ENCODE measurements at places on chromosomes 5 and 9.

GRCh38 chr5:109718216-109718615 lies 28.5 kb downstream of the MAN2A1 start:
- no peak for DNase-seq

GRCh38 chr9:92455217-92455616 lies 27.1 kb downstream of the ASPN start:
- no peak for DNase-seq

GRCh38 chr5:157076558-157076957 lies 17.6 kb upstream of the HAVCR1 start:
- DNase-seq = no peak

- DNase-seq = no peak
Observed at GRCh38 chr9:84254972-84255371, 85.6 kb downstream of the SLC28A3 start.

DNA sequence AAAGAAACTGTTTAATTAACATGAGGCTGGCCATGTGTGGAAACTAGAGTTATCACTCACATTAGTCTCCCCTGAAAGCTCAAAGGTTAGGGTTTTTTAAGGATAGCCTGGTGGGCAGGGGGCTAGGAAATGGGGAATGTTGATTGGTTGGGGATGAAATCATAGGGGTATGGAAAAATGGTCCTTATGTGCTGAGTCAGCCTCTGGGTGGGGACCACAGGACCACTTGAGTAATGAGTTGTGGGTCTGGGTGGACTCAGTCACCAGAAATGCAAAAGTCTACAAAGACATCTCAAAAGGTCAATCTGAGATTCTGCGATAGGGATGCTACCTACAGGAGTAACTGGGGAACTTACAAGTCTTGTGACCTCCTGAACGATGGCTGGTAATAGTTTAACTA lies 362.8 kb downstream of the DMAC1 start:
- no peak for DNase-seq

GRCh38 chr5:174245516-174246075 lies 200.1 kb downstream of the NSG2 start:
- no peak for DNase-seq

- DNase-seq = no peak
Observed at GRCh38 chr9:5543875-5544702, 33.8 kb downstream of the PDCD1LG2 start.

GRCh38 chr5:178229861-178230260 lies 2.7 kb downstream of the PHYKPL start:
- DNase-seq = no peak

DNA sequence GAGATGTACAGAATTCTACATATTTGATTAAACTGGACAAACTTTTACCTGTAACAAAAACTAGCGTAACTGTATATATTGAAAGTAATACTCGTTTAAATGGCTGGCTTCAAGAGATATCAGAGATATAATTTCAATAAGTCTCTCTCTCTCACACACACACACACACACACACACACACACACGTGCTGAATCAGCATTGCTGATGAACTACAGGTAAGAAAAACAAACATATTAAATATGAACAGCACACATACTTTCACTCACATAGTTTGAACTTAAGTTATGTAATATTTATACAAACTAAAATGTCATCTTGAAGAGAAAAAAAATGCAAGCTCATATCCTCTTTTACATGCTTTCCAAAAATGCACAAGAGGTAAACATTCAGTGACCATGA lies 145.4 kb downstream of the BNC2 start:
- DNase-seq = no peak

DNA sequence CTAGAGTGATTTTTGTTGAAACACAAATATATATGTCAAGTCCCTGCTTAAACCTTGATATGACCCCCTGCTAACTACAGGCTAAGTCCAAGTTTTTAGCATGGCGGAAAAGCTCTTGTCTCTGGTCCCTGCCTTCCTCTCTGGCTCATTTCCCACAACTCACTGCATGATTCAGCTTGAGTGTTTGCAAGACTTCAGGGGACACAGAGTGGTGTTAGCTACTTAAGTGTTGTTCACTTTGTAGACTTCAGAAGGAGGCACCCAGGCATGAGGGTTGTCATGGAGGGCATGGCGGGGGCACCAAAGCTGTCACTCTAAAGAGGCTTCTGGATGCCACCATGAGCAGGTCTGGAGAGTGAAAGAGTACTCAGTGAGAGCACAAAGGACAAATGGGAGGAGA lies 362.4 kb upstream of the ACTBL2 start:
- DNase-seq = no peak

GRCh38 chr5:167950126-167950721 lies 341.2 kb upstream of the WWC1 start:
- DNase-seq = no peak

DNA sequence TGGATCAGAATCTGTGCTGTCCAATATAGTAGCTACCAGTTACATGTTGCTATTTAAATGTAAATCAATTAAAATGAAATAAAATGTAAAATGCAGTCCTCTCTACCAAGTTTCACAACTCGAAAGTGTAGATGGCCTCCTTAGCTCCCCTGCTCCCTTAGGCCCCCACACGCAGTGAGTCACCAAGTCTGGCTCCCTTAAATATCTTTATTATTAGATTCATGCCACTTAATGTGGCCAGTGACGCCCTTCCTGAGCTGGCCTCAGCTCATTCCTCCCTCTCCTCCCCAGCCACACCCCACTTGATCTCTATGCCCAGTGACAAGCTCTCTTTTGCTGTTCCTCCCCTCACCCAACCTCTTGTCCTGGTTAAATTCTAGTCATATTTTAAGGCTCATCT lies 88.4 kb upstream of the DNAH5 start:
- no peak for DNase-seq

- no peak for DNase-seq
Observed at GRCh38 chr9:124078641-124079040, 67.1 kb downstream of the LHX2 start.

GRCh38 chr5:64972591-64972990 lies 203.9 kb downstream of the CWC27 start:
- no peak for DNase-seq

DNA sequence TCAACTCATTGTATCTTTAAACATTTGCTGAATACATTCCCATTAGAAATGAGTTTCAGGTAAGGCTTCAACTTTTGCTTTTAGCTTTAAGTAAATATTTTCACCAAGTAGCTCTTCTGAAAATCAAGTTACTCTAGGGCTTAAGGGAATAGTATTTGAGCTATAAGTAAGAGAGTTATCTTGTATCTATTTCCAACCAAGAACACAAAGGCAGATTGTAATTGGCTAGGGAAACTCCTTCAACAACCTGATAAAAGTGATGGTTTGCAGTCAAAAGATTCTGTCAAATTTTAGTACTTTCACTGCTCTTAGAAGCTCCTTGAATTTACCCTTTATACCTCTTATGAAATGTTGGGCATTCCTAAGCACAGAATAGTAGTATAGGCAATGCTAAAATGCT lies 13.0 kb downstream of the ELL2 start:
- DNase-seq = no peak

DNA sequence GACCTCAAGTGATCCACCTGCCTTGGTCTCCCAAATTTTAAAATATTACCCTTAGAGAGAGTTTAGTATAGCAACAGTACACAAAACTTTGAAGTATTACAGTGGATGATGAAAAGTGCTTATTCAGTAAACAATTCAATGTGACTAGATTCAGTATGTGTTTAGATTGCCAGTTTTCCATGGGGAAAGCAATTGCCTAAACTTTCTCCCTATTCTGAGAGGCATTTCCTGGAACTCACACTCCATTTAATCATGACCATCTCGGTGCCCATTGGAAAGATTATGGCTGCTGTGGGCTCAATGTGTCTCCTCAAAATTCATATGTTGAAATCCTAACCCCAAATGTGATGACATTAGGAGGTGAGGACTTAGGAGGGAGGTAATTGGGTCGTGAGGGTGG lies 38.9 kb upstream of the MYO10 start:
- no peak for DNase-seq

GRCh38 chr5:163890261-163890660 lies 384.8 kb downstream of the MAT2B start:
- no peak for DNase-seq

DNA sequence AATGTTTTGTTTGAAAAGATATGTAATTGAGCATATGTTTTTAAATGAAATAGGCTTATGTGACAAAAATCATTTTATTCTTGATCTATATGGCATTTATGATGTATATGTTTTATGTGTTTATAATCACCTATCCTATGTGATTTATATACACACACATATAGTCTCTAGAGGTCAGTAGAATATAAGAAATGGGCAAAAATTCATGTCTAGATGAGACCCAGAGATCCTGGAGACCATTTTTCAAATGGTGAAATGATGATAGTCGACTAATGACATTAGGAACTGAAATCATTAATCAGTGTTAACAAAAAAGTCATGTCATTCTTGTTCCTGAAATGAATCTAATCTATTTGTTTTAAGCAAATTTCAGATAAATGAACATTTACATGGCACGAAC lies 709.2 kb upstream of the WWC1 start:
- no peak for DNase-seq

DNA sequence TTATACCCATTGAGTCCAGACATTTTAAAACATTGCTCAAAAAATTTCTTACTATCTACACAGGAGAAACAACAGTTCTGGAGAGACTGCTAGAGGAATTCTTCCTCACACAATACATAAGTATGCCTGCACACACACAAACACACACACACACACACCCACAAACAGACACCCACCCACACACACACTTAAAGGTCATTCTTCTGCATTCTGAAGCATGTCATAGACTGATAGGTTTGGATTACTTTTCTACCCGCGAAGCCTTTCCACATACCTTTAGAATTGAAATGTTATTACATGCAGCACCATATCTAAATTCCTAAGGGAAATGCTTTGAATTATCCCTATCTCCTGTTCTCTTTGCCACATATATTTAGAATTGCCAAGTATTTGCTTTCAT lies 80.2 kb downstream of the FAM174A start:
- DNase-seq = no peak

DNA sequence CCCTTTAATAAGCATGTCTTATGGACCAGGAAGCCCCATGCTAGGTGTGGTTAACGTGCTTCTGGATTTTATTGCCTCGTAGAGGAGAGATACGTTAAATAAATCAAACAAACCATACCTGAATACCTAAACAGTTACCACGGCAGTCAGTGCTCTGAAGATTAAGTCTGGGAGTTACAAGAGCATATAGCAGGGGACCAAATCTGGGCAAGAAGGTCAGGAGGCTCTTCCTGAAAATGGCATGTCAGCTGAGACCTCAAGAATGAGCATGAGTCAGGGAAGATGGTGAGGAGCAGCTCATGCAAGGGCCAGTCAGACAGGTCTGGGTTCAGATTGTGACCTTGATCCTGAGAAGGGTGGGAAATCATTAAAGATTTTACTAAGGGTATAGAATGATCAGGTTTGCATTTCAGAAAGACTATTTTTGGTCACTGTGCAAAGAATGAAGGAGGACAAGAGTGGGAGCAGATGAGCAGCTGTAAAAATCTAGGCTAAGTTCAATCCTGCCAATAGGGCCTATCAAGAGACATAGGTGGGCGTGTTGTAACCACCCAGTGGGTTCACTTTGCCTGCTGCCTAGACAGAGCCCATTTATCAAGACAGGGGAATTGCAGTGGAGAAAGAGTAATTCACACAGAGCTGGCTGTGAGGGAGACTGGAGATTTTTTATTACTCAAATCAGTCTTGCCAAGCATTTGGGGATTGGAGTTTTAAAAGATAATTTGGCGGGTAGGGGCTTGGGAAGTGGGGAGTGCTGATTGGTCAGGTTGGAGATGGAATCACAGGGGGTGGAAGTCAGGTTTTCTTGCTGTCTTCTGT lies 4.8 kb upstream of the ZNF366 start:
- DNase-seq = no peak

GRCh38 chr9:97640325-97640724 lies 6.7 kb downstream of the NCBP1 start:
- no peak for DNase-seq

DNA sequence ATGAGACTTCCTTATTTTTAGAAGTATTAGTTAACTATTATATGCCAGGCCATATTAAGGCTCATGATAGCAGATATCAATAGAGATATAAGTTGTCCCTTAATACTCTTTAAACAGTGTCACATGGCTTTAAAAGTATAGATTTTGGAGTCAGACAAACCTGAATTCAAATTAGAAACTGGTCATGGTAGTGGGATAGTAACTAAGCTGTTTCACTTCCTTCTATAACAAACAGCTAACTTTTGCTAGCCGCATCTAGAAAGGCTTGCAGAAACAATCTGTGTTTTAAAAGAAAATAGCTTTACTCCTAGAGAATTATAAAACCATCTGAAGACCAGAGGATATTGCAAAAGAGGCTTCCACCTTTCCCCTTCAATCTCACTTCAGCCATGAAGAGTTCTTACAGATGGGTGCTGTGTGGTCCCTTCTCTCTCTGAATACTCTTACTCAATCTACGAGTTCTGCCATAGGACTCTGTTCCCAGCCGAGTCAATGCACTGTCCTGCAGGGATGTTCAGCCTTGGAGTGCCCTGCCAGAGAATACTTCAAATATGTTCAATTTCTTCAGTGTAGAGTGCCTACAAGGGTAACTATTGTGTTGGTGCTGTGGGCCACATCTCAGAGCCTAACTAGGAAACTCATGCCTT lies 810.2 kb downstream of the EFNA5 start:
- no peak for DNase-seq

- DNase-seq = no peak
Observed at GRCh38 chr5:172417983-172418630, 36.2 kb downstream of the SH3PXD2B start.

DNA sequence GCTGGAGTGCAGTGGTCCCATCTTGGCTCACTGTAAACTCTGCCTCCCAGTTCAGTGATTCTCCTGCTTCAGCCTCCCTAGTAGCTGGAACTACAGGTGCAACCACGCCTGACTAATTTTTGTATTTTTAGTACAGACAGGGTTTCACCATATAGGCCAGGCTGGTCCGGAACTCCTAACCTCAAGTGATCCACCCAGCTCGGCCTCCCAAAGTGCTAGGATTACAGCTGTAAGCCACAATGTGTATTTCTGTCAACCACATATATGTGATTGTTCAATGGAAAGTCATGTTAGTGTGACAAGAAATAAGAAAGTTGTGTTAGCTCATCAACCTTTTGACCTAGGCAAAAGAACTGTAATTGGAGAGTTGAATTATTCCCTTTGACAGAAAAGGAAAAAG lies 677.1 kb upstream of the CHD1 start:
- no peak for DNase-seq

- DNase-seq = no peak
Observed at GRCh38 chr5:106093134-106093533, 1577.6 kb downstream of the EFNA5 start.

GRCh38 chr9:134923466-134923865 lies 5.8 kb upstream of the FCN1 start:
- no peak for DNase-seq
